ENCODE measurements at places on chromosomes 2 and 18.
A peak's percentile ranks its signal among the peaks of the same experiment; 100 is the strongest.

- peak; percentile 76 for DNase-seq
Measured at GRCh38 chr2:45932278-45932975, 281.0 kb downstream of the PRKCE start.

DNA sequence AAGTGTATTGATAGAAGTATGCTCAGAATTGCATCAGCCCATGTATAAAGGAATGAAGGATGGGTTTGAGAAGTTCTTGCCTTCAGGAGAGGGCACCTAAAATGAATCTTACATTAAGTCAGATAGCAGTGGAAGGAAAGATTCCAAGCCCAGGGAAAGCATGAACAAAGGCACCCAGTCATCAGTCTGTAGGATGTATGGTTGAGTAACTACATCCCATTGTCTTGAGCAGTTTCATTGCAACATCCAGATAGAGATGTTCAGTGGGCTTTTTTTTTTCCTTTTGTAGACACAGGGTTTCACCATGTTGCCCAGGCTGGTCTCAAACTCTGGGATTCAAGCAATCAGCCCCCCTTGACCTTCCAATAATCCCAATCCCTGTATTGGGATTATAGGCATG is 80.7 kb downstream of the ARHGAP28 start:
- peak; percentile 23 for DNase-seq

- peak; percentile 26 for DNase-seq
Measured at GRCh38 chr2:79512442-79513401, at the start of gene CTNNA2. CTNNA2 (plus strand) TSS chr2:79513051.

- DNase-seq = peak; percentile 83
Measured at GRCh38 chr2:64267699-64268098, 123.5 kb upstream of the PELI1 start.

DNA sequence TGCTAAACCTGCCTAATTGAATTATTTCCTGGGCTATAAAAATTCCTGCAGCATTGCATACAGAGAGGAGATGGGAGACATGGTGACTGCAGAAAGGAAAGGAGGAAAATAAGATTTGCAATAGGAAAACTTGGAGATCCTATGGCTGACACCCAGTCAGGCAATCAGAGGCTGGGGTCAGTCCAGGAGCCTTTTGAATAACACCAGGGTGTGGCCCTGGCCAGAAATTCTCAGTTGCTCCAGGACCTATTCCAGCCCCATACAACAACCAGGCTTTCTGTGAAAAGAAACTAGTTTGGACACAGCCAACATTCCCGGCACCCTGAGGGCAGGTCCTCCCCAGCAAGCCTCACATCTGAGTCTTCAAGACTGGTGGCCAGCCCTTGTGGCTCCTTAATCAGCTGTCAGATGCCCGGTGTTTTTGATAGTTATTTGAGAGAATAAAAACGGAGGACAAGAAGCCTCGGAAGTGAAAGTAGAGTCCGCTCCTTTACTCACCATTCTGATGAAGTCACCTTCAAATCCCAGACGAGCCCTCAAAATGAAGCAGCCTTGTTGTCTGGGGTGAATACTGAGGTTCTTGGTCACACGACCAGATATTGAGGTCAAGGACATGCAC is 31.1 kb upstream of the GMCL1 start:
- DNase-seq = peak; percentile 64

- no peak for DNase-seq
Measured at GRCh38 chr2:224126003-224126402, 86.9 kb upstream of the SERPINE2 start.

DNA sequence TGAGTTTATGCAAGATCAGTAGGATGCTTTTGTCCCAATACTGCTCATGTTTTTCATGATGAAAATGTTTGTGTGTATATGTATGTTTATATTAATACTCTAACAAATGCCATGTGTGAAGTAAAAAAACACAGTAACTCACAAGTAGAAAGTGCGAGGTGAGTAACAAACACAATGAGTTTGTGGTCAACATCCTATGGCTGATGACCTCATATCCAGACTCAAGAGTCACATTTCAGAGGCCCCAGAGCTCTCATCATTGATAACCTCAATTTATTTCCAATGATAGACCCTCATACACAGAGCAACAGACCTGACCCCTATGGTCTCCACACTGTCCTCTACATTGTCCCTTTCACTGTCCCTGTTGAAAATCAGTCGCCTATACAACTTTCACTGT is 34.5 kb downstream of the ZNF519 start:
- DNase-seq = no peak

DNA sequence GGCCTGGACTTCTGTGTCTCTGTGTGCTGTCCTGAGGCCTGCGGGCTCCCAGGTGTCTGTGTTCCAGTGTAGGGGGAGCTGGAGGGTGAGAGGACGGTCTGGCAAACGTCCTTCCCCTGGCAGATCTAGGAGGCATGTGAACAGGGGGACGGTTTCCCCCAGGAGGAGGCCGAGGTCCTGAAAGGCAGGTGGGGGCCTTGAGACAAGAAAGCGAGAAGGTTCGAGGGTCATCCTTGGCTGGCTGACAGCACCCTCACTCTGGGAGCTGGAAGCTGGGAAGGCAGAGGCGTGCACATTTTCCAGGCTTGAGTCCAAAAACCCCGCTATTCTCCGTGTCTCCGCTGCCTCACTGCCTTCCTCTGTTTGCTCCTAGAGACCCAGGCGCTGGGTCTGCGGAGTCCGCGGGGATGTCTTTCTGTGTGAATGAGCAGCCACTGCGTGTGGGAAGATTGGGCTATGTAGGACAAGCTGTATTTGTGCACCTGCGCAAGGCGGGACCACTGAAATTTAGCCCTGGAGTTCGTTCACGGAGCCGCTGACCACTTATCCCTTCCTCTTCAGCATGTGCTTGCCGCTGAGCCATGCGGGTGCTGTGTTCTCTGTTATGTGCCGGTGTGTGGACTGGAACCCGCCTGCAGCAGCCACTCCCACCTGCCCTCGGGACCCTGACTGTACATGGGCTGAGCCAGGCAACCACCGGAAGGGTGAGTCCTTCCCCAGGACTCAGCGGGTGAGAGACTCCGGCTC is 43.7 kb downstream of the TWIST2 start:
- peak; percentile 63 for DNase-seq

- no peak for DNase-seq
Measured at GRCh38 chr2:114057638-114058037, 167.7 kb downstream of the ACTR3 start.

DNA sequence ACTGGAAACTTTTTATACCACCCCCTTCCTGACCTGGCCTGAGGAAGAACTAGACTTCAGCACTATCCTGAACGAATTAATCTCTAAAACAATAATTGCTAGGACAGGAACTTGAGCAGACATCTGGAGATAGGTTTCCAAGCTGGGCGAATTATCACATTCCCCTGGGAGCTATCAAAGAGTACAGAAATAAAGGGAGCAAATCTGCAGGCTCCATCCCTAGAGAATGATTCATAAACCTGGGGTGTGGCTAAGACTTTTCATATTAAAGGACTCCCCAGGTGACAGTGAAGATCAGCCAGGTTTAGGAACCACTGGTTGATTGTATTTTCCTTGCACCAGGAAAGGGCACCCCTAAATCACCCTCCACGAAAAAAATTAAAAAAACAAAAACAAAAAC is 105.6 kb upstream of the NOL4 start:
- DNase-seq = no peak

DNA sequence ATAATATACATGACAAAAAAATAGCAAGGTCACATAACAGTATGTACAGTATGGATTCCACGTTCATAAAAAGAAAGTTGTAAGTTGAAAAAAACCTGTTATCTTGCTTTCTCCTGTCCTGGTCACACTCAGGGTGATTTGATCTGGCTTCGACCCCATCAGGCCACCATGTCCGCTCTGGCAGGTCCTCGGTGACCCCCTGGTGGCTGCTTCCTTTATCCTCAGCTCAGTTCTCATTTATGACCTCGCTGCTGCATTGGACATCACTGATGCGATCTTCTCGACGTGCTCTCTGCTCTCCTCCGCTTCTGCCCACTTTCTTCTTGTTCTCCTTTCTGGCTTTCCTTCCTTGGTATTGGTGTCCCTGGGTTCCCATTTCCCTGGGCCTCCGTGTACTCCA is 29.7 kb downstream of the DGKD start:
- DNase-seq = no peak

- DNase-seq = no peak
Measured at GRCh38 chr18:63197246-63197869, 122.2 kb downstream of the BCL2 start.

- no peak for DNase-seq
Measured at GRCh38 chr2:197879812-197880408, 75.5 kb downstream of the PLCL1 start.

GRCh38 chr2:143083636-143084035 is 45.6 kb upstream of the ARHGAP15 start:
- DNase-seq = peak; percentile 78

Measured in fibroblast of skin of right biceps (primary cell).